Upper lobe of right lung (tissue), 1 donor: ENCODE measurements at places on chromosomes 12 and 14. TPM values are rescaled to one million over a fixed set of nuclear protein-coding genes. Genes with fewer than 3 reads are reported as not detected.
A peak's percentile ranks its signal among the peaks of the same experiment; 100 is the strongest.

DNA sequence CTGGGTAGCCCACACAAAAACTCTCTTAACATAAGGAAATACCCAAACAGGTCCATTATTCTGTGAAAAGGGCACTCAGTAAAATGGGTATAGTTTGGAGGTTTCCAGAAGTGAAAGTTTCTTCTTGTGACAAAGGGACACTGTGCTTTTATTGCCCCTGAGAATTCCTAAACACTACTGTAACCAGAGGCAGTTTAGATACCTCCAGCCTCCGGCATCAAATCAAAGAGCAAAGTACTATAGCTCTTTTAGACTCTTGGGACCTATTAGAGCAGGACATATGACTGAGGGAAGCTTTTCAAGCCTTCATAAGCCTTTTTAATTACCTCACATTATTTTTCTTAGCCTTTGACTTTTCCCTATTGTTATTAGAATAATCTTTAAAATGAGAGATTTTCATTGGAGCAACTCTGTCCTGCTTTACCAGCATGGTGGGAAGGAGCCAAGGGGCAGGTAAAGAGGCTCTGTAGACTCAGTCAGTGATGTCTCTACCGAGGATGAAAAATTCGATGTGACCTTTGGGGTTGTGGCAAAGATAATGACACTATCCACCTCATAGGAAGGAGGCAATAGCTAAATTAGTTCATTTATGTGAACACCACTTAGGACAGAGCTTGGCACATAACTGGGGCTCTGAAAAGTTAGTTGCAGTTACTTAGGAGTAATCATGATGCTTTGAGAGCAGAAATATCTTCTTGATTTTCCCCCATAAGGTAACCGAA lies 85.1 kb downstream of the IFNG start:
- DNase-seq: no peak

- DNase-seq: peak; percentile 62
These were observed 323.3 kb upstream of the RTL1 start for GRCh38 chr14:101226603-101227425.

DNA sequence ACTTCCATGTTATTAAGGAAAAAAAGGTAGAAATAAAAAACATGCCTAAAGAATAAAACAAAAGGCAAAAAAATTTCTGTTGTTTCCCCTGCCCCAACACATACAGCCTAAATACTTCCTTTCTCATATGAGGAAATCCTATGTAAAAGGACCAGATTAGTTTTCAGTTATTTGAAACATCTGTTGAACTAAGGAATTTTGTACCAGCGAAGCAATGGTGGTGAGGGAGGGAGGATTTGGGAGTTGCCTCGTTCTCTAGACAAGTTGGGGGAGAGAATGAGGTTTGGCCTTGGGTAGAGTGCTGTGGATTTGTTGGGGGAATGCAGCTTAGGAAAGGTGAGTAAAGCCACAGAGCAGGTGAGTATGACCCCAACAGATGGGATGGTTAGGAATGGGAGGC lies 141.5 kb upstream of the RFLNA start:
- DNase-seq: no peak

DNA sequence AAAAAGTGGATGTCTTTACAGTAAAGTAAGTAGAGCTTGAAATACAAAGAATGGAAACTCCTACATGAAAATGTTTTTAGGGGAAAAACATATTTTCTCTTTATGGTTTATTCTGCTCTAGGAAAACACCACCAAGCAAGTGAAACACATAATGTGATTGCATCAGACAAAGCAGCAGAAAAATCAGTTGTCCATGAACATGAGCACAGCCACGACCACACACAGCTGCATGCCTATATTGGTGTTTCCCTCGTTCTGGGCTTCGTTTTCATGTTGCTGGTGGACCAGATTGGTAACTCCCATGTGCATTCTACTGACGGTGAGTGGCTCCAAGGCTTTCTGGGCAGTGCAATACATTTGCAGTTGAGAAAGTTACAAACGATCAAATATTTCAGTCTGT lies 42.6 kb upstream of the PLEKHD1 start:
- no peak for DNase-seq

DNA sequence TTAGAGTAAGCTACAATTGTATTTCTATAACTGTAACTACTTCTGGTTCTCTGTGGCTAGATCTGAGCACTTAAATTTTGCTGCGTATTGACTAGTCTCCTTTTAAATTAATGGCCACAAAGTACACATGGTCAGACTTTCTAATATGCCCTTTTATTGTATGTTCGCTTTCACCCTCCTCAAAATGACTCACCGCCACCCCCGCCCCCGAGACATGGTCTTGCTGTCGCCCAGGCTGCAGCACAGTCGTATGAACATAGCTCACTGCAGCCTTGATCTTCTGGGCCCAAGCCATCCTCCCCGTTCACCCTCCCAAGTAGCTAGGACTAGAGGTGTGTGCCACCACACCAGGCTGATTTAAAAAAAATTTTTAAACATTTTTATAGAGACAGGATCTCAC lies 11.8 kb downstream of the MTERF2 start:
- DNase-seq: no peak

- DNase-seq: no peak
These were observed 68.3 kb downstream of the KDM2B start for GRCh38 chr12:121512561-121512960.

The SCAF11 gene
- 119 TPM for total RNA-seq
